NCI-H1436 treated with DMSO at 0.1 percent for 48 hours (cell line): ENCODE measurements at places on chromosomes 6 and 20.

DNA sequence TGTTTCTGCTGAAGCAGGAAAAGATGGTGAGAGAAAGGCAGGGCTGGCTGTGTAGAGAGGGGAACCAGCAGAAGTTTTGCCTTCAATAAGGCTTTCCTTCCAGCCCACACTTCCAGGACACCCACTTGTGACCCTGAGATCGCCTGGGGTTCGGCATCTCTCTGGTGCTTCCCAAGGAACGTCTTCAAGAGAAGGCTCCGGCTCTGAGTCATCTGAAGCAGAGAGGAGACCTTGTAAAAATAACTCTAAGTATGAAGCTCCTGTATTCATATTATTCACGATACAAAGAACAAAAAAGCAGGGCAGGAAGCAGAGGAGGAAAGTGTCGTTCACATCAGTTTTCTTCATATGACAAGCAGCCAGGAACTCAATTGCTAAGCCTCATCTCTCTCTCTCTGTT is 95.4 kb upstream of the MRPS10 start:
- DNase-seq: no peak

DNA sequence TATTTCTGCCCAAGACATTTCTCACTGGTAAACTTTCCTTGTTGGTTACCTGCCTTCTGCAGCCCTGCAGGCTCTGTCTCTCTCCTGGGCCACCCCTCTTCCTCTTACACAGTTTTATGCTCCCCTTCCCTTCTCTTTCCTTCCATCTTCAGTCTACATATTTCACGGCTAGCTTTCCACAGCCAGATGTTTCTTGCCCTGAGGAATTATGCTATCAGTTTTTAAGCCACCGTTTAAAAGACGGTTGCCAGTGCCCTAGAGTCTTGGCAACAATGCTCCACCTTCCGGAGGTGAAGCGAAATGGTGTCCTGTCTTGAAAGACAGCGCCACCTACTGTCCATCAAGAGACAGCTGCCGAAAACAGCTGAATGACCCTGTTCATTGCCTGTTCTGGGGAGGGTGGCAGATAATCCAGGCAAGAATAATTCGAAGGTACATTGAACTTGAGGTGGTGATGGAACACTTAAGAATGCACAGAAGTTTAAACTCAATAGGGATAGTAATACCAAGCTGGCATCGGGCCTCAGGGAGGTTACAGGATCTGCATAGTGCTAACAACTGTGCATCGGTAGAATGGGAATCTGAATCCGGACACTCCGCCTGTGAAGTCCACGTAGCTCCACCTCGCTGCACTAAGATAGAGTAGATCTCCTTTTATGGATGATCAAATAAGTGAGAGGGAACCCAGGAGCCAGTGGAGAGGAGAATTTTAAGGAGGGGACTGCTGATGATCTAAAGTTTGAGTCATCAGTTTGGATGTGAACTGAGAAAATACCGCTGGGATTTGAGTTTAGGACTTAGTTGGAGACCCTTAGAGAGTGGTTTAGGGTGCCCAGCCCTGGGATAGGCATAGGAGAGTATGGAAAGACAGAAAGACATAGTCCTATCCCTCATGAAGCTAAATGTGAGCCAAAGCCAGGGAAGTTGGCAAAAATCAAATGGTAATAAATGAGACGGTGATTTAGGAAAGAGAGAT is 4.8 kb upstream of the TRIM40 start:
- DNase-seq: peak; percentile 32

DNA sequence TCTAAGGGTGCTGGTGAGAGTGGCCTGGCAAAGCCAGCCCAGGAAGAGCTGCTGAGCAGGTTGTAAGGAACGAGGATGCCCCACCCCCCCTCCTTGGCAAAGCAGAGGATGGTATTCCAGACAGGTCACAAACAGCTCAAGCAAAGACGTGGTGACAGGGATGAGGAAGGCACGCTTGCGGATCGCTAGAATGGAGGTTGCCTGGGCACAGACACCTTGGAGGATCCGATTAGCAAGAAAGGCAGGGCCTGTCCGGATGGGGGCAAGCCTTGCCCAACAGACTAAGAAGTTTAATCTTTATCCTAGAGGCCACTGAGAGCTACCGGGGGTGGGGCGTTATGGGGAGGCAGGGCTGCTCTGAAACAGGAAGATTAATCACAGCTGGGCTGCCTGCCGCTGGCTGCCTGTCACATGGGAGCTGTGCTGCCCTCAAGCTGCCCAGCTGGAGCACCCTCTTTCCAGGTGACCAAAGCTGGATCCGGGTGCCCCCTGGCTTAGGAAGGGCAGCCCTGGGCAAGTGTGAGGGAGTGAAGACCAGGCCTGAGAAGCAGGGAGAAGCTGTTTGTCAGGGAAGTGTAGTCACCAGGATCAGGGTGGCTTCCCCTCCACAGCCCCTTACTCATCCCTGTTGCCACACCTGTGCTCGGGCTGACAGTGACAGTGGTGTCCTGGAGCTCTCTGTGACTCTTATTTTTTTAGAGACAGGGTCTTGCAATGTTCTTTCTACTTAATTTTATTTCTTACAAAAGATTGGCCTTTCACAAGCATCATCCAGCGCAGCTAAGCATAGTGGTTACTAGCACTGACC is 9.1 kb upstream of the MAPK13 start:
- DNase-seq: no peak

GRCh38 chr6:112804638-112805330 is 457.7 kb downstream of the RFPL4B start:
- DNase-seq: no peak

DNA sequence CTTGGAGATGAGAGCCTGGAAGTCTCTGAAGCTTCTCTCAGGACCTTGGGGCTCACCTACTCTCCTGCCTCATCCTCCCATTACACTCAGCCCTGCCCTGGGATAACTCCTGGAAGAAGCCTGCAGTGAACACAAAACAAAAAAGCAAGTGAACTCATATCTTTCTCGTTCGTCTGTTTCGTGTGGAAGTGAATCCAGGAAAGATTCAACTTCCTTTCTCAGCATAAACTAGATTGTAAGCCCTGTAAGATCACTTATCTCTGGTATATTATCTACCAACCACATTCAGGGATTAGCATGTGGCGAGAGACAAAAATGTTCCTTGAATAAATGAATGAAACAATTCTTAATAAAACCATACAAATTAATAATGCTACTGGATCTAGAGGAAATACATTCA is 36.5 kb upstream of the FAM83C start:
- no peak for DNase-seq

GRCh38 chr6:132456700-132457143 is 55.4 kb upstream of the MOXD1 start:
- no peak for DNase-seq

DNA sequence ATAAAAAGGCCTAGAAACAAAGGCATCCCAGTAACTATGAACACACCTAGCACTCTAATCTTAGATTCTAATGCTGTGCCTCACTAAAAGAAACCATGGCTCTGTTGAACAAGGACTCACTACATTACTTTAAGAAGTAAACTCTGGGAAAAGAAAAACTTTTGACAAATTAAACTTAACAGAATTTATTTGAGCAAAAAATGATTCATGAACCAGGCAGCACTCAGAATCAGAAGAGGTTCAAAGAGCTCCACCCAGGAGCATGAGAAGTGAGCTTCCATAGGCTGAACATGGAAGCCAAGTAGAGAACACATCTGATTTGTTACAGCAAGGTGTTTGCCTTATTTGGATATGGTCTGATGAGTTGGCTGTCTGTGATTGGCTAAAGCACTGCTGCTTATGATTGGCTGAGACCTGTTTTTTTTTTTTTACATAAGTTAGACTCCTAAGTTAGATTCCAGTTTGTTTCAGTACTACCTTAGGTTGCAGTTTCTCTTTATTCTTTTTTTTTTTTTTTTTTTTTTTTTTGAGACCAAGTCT is 343.6 kb upstream of the SASH1 start:
- no peak for DNase-seq

- DNase-seq: no peak
These were observed 547.5 kb upstream of the ADGRB3 start for GRCh38 chr6:68087399-68088133.

DNA sequence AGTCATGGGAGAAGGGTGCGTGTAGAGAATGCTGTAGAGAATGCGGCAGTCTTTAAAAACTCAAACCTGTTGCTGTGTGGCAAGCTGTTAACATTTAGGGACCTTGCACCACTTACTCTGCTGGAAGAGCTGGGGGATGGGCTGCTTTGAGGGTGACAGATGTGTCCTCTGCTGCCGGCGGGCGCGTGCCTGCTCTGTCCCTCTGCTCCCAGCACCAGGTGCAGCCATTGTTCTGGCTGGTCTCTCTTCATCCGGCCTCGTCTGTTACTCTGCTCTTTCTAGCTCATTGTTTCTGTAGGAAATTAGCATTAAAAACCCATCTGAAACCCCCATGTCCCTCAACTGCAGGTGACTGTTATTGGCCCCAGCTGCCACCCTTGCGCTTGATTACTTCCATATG is 78.5 kb downstream of the CBFA2T2 start:
- DNase-seq: peak; percentile 86

DNA sequence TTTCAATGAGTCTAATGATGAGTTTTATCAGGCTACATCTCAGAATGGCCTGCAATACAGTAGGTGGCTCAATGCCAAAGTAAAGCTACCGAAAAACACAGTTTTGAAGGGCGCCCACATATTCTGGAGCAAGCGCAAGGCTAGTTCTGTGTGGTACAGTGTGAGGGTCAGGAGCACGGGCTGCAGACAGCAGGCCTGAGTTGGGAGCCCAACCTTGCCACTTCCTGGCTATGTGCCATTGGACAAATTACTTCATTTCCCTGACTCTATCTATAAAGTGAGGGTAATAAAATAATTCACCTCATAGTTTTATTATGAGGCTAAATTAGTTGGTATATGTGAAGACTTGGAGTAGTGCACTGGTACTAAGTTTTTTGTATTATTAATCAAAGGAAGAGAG is 150.7 kb downstream of the OPN5 start:
- DNase-seq: no peak

DNA sequence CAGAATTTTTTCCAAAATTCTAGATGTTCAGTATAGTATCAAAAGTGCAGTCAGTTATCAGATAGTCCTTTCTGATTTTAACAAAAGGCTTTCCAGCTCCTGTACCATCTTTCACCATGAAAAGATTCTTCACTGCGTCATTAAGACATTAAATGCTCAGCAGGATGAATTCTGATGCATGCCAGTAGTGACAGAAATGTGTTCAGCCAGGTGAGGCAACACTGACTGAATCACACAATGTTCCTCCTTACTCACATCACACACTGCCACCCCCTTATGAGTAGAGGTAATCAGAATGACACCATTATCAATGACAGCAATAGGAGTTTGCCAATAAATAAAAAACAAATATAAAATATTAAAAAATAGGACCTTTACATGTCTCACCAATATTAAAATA is 426.6 kb upstream of the PLCB4 start:
- DNase-seq: no peak

GRCh38 chr6:96410467-96410866 is 111.1 kb upstream of the UFL1 start:
- no peak for DNase-seq

- DNase-seq: no peak
These were observed 42.4 kb downstream of the SLC2A10 start for GRCh38 chr20:46751856-46752255.

- DNase-seq: no peak
These were observed 20.3 kb downstream of the CITED2 start for GRCh38 chr6:139354189-139354588.

- DNase-seq: no peak
These were observed 13.6 kb upstream of the GATA5 start for GRCh38 chr20:62489186-62489931.

DNA sequence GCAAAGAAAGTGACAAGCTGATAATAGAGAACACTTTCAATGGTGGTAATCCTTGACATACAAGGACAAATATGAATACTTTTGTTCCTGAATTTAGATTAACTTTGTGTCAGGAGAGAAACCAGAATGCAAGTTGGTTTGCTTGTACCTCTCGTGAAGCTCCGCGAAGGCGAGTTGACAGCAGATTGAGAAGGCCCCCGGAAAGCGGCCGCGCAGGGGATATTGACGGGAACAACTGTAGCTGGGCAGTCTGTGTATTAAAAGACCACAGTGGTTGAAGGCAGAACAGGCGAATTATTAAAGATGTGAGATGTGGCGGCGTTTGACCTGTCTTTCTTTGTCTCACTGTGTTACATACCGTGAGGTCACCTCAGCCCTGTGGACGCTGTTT is 175.8 kb upstream of the RALGAPA2 start:
- no peak for DNase-seq

GRCh38 chr6:93962566-93962965 is 543.2 kb upstream of the EPHA7 start:
- DNase-seq: no peak

DNA sequence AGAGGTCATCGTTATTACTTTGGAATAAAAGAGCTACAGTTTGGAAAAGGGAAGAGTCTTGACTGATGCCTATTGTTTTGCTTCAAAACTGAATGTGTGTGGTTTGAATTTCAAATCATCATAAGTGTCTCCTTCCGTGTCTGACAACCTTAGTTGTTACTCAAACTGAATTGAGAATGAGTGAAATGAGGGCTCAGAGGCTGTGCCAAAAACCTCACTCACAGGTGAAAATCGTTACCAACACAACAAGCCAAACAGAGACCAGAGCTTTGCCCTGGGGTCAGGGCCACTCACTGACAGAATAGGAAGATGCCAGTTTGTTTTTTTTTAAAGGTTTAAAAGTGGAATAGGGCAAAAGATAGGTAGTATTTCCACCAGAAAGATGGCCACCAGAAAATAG is 15.2 kb upstream of the SIRT5 start:
- peak; percentile 72 for DNase-seq

GRCh38 chr6:10177704-10178103 is 237.2 kb downstream of the TFAP2A start:
- DNase-seq: no peak

DNA sequence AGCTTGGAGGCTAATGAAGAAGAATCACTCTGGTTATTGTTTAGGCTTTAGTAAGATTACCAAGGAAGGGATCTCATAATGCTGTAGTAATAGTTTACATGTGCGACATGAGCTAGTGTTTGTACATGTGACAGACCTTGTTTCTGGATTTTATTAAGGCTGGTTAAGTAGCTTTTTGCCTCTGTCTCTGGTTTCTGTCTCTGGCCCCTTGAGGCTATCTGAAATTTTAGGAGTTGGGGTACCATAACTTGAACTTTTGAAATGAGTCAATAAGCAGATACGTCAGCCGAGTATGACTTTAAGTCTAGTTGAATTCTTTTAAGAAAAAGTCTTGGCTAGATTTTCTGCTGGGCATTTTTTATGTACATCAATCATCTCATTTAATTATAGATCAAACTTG is 9.5 kb downstream of the CBFA2T2 start:
- DNase-seq: no peak

- DNase-seq: no peak
These were observed 7.0 kb downstream of the BEND3 start for GRCh38 chr6:107108201-107108890.

DNA sequence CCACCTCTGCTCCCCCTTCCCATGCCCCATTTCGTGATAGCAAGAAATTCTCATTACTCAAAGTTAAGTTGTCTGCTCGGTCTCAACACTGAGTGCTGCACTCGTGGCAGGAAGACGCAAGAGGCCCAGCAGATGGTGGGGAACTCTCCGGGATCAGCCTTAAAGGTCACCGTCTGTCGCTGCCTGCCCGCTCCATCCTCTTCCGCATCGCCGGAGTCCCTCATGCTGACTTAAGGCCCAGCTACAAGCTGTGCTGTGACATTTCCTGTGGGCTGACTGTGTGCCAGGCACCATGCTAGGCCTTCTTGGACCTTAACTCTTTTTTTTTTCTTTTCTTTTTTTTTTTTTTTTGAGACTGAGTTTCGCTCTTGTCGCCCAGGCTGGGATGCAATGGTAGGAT is 17.8 kb downstream of the GRM4 start:
- no peak for DNase-seq

- no peak for DNase-seq
These were observed 210.2 kb upstream of the ECI2 start for GRCh38 chr6:4345543-4345942.
